ENCODE measurements at places on chromosomes 6 and 20.

GRCh38 chr6:99219788-99220187, 129.7 kb downstream of the FAXC start:
- no peak for DNase-seq

DNA sequence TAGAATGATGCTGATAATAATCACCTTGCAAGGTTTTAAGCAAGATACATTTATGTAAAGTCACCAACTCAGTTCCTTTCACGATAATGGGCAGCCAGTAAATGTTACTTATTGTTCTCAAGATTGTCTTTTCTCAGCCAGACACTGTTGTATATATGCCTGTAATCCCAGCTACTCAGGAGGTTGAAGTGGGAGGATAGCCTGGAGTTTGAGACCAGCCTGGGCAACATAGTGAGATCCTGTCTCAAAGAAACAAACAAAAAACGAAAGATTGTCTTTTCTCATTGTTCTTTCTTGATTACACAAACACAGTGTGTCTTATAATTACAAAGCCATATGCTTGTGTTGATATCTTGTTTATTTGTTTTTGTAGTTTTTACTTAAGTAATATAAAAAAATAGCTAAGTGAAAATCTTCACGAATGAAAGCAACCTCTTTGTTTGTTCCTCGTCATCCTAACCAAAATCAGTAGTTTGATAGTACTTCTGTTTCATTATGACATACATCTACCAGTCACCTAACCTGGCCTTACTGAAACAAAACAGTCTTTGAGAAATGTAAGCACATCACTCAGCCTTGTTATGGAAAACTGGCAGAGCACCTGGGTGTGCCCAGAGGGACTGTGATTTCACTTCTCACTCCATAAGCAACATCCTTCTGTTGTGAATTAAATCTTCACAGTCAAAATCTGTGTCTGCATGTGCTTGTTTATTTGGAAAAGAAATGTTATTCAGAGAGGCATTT, 436.2 kb upstream of the SOX4 start:
- DNase-seq, result no peak

DNA sequence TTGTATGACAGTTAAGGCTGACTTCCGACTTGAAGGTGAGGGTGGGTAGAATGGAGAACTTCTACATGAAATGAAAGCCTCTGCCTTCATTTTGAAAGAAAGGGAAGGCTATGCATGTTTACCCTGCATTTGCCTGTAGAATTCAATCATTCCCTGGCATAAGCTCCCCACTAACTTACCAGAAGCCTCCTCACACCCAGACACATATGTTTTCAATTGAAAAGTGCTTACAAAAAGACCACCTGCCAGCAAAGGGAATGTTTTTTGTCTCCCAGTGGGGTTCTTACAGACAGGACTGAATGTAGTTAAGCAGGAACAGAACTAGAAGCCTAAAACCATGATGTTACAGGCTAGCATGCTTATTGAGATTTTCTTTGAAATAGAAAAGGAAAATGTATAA, 392.1 kb upstream of the HSF2 start:
- DNase-seq, result no peak

GRCh38 chr6:37048851-37049757, 43.6 kb downstream of the FGD2 start:
- DNase-seq, result no peak

GRCh38 chr6:88825856-88826255, 137.6 kb downstream of the RNGTT start:
- no peak for DNase-seq

DNA sequence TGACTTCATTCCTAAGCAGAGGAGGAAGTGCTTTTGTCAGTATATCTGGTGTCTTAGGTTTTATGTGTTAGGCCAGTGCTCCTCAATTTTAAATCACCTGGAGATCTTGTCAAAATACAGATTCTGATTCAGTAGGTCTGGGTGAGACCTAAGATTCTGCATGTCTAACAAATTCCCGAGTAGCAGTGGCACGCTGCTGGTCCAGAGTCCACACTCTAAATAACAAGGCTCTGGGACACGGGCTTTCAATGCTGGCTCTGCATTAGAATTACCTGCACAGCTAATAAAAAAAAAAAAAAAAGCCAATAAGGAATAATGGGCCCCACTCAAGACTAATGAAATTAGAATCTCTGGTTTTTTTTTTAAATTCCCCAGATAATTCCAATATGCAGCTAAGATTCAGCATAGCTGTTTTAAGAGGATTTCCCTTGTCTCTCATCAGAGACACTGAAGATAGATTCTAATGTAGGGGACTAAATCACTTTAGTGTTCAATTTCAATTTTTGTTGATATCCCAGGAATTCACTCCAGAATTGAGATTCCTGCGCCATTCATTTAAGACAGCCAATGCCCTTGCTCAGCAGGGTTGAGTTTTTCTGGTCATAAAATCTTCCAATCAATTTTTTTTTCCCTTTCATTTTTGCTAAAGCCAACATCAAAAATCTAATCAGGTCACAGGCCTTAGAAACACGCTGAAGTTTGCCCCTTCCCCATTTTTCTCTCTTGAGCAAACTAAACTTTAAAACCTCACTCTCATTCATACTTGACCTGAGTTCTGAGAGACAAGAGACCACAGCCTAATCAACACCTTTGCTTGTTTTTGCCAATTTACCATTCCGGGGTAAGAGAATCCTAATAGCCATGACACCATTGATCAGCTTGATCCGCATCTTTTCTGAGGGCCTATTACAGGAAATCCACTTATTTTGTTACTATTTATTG, 2.4 kb downstream of the TDP2 start:
- no peak for DNase-seq

DNA sequence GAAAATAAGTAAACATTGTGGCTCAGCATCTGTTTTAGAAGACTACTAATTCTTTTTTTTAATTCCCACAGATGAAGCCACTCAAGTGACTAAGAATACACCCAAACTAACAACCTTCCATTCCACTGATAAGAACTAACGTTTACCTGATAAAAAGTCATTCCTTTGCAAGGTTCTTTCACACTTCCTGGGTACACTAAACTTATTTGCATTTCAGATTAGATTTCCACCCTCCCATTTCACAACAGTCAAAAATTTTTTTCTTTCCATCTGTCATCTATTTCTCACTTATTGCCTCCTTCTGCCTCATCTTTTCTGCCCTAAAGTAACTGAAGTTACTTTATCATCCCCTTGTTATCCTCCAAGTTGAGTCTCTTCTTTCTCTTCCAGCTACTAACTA, 20.3 kb downstream of the MBOAT1 start:
- DNase-seq, result no peak

DNA sequence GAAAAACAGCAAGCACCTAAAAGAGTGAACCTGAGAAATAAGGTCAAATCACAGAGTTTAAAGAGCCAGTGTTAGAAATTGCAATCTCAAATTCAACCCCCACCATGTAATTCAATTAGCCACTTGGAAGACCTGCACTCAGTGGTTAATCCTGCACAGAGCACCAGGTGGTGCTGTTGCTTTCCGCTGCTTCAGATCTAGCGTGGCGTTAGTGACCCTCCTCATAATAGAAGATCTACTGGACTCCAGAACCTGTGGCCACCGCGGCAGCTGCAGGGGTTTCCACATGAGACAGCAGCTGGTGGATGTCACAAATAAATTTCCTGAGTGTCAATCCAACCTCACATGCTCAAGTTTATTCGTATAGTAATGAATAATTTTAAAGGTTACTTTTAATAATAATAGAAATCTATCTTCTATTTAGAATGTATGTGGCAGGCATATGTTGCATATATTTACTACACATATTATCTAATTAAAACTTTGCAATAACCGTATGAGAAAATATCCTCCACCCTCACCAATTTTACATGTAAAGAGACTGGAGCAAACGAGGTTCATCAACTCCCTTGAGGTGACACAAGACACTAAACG, 84.4 kb downstream of the SYNE1 start:
- no peak for DNase-seq

DNA sequence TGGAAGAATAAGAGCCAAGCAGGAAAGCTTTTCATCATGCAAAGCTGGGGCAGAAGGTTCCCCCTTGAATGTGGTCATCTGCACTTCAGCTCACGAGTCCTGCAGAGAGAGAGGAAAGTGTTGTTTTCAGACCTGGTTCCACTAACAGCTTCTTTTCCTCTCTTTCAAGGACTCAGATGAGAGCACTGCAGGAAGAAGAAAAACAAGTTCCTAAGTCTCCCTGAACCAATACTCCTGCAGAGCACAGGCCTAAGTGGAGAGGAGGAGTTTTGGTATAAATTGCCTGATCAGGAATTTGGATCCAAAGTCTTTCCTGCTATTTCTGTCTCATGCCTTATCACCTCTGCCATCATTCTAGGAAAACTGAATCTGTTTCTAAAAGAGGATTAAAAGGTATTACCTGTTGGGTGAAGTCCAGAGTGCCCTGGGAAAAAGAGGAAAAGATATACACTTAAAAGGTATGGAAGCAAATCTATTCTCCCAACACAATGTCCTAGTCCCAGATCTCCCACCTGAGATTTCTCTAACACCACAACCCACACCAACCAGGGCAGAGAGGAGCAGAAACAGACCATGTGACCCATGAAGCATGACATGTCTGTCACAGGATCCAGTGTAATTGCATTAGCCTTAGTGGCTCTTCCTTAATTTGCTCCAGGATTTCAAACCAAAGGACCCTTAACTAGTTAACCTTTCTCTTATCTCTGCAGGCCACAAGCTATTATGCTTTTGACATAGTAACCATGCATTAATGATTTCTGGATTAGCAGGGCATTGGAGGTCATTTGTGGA, 12.2 kb downstream of the HLA-DRB5 start:
- DNase-seq, result no peak

GRCh38 chr20:20466341-20466879, 98.5 kb downstream of the INSM1 start:
- no peak for DNase-seq

- DNase-seq, result no peak
Measured at GRCh38 chr20:38420388-38421085, 14.6 kb downstream of the SNHG17 start.

DNA sequence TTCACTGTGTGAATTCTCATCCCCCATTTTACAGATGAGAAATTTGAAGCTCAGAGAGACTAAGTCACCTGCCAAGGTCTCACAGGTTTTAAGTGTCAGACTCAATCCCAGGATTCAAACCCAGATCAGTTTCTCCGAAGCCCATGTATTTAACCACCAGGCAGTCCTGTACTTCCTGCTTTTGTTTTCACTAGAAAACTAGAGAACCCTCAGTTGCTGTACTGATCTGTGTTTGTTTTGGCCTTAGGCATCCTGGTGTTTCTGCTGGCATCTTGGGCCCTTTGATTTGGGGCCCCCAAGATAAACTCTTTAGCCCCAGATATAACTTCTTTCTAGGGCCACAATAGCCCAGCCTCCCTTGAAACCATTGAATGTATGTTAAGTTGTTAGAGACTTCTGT, 36.5 kb downstream of the PPP1R16B start:
- DNase-seq, result no peak

GRCh38 chr20:25487975-25488374, 80.5 kb downstream of the GINS1 start:
- no peak for DNase-seq

GRCh38 chr6:113654396-113654795, 202.7 kb upstream of the MARCKS start:
- DNase-seq, result no peak

- no peak for DNase-seq
Measured at GRCh38 chr6:112298816-112299281, 44.5 kb upstream of the LAMA4 start.

- no peak for DNase-seq
Measured at GRCh38 chr6:118506071-118506638, 41.9 kb upstream of the PLN start.

DNA sequence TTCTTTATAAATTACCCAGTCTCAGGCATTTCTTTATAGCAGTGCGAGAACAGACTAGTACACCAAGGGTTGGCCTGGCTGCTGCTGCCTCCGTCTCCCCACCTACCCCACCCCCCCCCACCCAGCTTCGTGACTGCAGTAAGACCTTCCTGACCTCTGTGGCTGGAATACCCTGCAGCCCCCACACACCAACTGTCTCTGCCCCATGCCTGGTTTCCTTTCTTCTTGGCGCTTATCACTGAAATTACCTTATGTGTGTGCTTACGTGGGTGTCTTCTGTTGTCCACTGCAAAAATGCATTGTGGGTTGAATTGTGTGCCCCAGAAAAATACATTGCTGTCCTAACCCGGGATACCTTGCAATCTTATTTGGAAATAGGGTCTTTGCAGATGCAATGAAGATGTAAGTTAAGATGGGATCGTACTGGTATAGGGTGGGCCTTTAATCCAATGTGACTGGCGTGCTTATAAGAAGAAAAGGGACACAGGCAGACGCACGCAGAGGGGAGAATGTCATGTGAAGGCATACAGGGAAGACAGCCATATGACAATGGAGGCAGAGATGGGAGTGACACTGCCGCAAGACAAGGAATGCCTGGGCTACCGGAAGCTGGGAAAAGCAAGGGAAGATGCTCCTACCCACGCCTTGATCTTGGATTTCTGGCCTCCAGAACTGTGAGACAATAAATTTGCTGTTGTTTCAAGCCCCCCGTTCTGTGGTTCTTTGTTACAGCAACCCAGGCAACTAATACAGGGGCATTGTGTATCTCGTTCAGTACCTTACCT, 15.4 kb downstream of the SYNJ2 start:
- DNase-seq, result no peak

DNA sequence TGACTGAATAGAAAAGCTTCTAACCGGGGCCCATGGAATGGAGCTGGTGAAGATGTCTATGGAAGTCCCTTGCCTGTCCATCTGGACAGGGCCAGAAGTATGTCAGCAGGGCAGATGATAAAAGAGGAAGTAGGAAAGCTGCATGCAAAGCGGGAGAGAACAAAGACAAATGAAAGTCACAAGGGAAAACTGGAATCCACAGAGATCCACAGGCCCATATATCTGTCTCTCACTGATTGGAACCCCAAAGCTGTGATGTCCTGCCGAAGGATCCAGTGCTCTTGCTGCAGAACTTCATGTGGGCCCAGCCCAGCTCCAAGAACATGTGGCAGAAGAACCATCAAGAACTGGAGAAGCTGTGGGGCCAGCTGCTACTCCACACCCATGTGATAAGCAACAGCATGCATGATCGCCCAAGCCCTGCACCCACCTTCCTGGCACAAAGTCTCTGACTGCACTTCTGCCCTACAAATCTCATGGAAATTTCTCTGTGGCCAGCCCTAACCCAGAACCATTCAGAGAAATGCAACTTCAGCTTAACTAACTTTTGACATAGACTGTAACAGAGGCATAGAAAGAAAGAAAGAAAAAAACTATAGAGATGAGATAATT, 716.0 kb downstream of the KIF16B start:
- no peak for DNase-seq

DNA sequence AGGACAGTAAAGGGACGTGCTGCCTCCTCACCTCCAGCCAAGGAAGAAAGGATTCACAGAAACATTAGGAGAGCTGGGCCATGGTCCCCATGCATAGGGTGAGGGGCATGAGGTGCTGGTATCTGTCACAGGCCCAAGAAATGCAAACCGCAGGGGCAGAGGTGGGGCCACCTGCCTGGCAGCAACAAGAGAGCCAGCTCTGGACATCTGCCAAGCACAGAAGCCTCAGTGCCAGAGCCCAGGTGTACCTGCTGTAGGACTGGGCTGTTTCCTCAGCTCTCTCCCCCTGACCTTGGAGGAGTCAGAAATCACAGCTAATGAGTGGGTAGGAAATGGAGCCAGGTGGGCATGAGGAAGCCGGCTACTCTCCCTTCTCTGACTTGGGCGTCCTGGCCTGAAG, 45.3 kb downstream of the SLC2A12 start:
- no peak for DNase-seq
